ENCODE measurements at places on chromosomes 3 and 15.

GRCh38 chr3:108554229-108554628, 35.0 kb downstream of the CIP2A start:
- no peak for DNase-seq

DNA sequence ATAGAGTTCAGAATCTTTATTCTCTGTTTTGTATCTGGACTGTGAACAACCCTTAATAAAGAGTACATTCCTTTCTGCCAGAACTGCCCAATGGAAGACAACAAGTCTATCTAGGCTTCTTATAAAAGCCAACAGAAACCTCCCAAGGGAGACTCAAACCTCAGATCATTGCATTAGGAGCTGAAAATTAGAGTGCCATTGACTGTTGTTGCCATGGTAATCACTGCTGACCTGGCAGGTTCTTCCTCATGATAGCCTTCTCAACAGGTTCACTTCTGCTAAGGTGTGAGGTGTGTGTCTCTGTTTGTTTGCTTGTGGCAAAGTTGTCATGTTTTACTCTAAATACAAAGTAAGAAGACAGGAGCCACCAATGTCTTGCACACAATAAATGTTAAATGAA, 79.2 kb downstream of the TMEM108 start:
- DNase-seq = no peak

DNA sequence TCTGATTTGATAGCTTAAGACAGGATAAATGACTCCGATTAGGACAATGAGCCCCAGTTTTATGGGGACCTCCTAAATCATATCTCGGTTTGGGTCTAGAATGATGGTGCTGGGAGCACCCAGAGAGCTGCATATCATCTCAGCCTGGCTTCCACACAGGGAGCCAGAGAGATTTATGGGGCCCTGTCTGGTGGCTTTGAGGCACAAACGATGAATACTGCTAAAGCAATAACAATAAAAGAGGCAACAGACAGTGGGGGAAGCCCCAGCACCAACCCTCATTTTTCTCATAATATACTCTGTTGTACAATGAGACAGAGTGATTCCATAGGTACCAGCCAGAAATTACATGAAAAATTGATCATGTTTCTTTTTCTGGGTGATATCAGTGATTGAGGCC, 889.0 kb upstream of the CFAP20DC start:
- DNase-seq = no peak

DNA sequence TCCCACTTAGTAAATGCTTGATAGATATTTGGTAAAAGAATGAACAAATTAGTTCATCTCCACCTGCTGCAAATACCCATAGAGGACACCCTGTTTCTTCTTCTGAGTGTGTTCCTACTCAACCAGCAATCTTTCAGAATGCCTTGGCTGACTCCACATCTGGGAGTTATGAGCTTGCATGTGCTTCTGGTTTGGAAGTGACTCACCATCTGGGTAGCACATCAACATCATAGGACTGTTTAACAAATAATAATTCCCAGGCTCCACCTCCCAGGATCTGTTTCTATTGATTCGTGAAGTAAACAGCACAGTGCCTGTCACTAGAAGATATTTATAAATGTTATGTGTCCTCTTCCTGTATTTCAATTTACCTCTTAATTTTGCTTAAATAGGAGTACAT, 580.1 kb downstream of the ROBO2 start:
- DNase-seq = no peak

- no peak for DNase-seq
These were observed 1.4 kb upstream of the MAGEL2 start for GRCh38 chr15:23648920-23649515.

- no peak for DNase-seq
These were observed 98.7 kb upstream of the ZPLD1 start for GRCh38 chr3:102336130-102336529.

GRCh38 chr3:18153571-18154173, 271.5 kb downstream of the SATB1 start:
- no peak for DNase-seq

DNA sequence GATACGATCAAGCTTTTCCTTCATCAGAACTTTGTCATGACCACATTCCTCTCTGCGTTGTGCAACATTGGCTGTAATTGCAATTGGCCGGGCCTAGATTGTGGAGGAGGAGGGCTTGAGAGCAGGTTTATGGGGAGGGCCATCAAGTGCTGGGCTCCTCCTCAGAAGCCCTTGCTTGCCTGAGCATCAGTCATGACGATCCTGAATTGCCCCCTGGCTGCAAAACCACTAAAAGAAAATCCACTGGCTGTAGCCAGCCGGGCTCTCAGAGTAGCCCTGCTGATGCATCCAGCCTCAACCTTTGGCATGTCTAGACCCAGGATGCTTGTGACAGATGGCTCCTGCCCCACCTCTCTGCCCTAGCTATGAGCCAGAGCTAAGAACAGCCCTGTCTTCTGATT, 13.4 kb upstream of the TRH start:
- DNase-seq = no peak

DNA sequence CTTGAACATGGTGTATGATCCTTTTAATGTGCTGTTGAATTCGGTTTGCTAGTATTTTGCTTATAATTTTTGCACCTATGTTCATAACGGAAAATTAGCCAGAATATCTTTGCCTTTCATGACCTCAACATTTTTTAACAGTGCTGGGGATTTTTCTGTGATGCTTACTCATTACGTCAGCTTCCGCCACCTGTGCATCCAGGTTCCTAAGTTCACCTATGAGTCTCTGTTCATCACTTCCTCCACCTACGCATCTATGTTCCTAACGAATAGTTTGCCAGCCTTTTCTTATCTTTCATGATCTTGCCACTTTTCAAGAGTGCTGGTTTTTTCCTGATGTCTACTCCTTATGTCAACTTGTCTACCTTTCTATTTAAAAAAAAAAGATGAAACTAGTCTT, 16.5 kb downstream of the AADACL2 start:
- DNase-seq = no peak

DNA sequence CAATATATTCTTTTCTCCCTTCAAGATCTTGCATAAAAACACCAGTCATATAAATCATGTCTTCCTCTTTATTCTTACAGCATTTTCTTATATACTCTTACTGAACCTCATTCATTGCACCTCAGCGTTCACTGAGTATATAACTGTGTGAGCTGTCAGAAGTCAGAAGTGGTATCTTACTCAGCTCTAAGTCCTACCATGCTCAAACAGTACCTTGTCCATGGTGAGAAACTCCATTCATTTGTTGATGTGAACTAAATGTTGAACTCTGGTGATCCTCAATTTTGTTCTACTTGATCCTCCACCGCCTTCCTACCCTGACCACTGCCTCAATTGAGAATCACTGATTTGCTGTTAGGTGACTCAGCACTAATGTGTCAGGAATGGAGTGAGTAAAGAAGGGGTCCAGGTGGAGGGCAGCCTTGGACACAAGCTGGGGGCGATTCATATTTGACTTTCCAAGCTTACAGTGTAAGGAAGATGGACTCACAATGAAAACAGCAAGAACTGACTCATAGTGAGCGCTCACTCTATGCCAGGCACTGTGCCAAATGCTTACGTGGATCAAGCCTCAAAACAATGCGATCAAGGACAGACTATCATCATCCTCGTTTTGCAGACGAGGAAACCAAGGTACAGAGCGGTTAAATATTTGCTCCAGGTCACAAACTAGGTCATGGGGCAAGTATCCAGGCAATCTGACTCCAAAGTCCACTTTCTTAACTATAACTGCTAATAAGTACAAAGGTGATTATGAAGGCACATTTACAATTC, 13.5 kb upstream of the ZFYVE19 start:
- DNase-seq = no peak

GRCh38 chr3:12399226-12399625, 85.1 kb upstream of the TSEN2 start:
- DNase-seq = no peak

DNA sequence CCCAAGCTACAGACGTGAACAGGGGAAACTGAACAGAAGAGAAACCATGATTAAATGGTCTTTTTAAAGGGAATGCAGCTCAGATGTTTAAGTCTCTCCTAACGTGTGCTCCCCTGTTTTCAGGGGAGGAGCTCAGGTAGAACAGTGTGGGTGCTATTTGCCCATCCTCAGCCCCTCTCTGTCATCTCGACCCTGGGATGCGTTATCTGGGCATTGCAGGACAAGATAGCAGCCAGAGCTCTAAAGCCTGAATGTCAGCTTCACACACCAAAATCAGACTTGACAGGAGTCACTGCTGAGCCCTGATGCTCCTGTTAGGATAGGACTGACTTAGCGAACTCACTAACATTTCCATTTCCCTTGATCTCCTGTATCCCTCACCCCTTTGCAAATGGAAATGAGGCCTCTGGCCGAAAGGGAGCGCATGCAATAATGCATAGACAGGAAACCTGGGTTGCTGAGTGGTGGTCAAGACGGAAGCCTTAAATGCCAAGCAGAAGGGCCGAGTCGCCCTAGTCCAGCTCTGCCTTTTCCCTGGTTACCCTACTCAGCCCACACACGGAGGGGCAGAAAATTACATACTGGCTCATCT, 234.9 kb upstream of the TPM1 start:
- DNase-seq = no peak

DNA sequence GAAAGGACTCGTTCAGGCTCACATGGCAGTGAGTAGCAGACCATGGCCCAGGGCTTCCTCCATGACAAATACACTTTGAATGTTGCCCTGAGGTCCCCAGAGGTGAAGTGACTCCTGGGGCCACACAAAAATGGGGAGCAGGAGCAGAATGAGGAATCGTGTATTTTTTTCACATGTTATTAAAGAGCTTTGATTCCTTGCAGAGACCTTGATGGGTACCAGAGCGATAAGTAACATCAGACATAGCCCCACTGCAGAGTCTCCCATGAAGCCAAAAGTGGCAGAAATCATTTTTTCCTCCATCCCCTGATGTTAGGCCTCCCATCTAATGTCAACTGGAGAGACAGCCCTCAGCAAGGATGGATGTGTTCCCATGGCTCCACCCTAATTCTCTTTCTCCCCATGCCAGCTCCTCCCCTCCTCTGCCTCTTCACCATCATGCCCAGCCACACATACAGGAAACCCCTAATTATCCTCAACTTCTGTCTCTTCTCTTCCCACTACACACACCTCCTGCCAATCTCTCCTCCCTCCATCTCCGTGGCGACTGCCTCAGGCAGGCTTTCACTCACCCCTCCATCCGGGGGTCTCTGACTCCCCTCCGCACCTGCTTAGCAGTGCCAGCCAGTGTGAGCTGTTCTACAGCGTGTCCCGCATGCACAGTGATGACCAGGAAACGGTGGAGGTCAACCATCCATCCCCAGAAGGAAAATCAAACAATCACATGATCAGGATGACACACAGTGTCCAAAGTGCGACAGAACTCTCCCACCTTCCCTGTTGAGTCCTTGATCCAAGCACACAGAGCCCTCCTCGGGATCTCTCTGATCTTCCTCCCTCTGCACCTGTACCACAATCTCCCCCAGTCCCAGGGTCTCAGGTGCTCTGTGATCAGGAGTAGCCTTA, 7.1 kb upstream of the SSUH2 start:
- no peak for DNase-seq

GRCh38 chr3:71491154-71491752, 92.3 kb downstream of the FOXP1 start:
- no peak for DNase-seq

DNA sequence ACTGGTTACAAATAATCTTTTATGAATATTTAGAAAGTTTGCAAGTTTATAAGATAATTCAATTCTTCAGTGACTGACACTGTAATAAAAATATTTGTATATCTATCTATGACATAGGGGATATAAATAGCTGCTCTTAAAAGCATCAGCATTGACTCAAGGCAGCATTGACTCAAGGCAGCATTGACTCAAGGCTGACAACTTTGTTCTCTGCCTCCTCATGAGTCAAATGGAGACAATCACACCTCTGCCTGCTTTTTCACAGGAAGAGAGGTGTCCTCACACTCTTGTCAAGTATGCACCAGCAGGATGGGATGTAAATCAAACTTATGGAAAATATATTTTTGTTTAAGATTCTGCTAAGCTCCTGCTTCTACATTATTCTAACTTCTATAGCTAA, 1173.1 kb downstream of the NSUN3 start:
- DNase-seq = no peak

- DNase-seq = no peak
These were observed 113.8 kb upstream of the TGFBR2 start for GRCh38 chr3:30492322-30493192.

GRCh38 chr3:33360136-33360825, 79.9 kb downstream of the UBP1 start:
- no peak for DNase-seq

DNA sequence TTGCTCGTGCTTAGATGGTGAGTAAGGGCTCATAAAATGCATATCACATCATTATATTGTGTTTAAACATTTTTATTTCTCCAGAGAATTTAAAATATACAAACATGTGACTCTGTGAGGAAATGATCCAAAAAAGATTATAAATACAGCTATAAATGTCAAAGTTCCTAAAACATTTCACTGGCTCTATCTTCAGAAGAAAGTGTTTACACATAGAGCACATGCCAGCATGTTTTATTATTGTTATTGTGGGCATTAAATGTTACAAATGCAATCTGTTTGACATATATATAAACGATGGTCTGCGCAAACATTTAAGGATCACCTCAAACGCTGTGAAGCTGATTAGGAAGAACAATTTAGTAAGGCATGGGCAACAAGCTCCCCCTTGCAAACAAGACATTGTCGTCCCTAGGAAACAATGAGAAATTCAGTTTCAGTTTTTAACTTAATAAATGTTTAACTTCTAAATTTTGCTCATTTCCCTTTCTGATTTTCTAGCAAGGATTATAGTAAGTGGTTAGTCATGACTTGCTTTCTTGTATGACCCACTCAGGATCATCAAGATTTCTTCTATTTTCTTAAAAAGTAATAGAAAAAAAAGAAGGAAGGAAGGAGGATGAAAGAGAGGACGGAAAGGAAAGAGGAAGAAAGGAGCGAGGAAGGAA, 207.5 kb downstream of the SATB1 start:
- DNase-seq = no peak

GRCh38 chr3:70856414-70857162, 544.1 kb upstream of the MDFIC2 start:
- no peak for DNase-seq

GRCh38 chr3:146218880-146219866, 31.7 kb downstream of the PLSCR4 start:
- no peak for DNase-seq

DNA sequence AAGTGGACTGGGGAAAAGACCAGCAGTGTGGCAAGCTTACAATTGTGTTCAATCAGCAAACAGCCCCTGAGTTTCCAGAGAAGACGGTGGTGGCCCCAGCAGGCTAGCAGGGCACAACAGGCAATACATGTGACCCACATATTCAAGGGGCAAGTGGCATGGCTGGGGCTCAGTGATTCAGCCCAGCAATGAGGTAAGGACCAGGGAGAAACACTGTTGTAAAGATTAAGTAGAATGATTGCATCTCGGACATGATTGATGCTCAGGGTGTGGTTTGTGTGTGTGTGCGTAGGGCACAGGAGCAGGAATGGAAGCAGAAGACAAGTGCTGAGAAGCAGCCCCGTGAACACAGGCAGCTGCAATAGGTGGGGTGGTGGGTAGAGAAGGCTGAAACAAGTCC, 37.9 kb downstream of the KLHL6 start:
- DNase-seq = no peak

DNA sequence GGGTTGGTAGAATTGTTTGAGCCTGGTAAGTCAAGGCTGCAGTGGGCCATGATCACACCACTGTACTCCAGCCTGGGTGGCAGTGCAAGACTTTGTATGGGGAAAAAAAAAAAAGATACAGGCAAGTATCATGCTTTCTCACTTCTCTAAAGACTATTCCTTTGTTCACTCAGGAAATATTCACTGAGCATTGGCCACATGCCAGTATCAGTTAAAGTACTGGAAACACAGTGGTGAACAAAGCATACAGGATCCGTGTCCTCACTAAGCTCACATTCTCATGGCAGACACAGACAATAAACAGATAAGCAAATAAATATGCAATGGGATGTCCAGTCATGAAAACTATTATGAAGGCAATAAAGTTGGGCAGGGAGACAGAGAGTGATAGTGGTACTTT, 5.1 kb upstream of the MTHFS start:
- DNase-seq = no peak

Data from liver (tissue), 10 donors.